ENCODE measurements at places on chromosomes 4 and X.
A peak's percentile ranks its signal among the peaks of the same experiment; 100 is the strongest.

- DNase-seq: peak; percentile 22
Observed at GRCh38 chr4:76897536-76898384, at the start of gene SOWAHB. SOWAHB (minus strand) TSS chr4:76898144; CDS start chr4:76897849, 295 bp downstream.

- no peak for DNase-seq
Observed at GRCh38 chrX:72705814-72706213, 8.3 kb downstream of the PHKA1 start.

DNA sequence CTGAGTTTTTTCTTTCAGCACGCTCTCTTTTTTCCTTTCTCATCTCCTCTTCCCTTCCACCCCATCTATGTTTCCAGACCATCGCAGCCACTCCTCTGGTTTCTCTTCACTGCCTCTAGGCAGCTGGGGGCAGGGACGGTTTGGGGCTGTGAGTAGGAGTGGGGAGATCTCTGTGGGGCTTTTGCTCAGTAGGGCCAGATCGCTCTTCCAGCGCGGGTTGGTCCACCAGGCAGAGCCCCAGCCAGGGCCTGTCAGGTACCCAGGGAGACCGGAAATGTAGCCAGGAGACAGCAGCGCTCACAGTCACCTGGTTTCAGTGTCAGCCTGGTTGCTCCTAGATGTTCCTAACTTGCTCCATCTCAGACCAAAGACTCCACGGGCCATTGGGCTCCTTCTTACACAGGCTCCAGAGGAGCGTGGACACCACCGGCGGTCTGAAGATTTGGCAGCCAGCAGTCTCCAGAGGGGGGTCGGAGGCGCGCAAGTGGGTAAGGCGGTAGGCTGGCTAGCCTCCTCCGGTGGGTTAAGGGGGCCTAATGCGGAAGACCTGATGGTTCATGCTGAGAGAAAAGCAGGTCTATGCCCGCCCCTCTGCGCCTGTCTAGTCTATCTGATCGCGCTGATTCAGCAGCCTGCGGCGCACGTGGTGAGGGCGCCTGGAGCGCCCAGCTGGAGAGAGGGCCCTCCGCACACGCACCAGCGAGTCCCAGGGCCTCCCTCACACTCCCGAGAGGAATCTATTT lies 1.8 kb downstream of the FGF5 start:
- no peak for DNase-seq

DNA sequence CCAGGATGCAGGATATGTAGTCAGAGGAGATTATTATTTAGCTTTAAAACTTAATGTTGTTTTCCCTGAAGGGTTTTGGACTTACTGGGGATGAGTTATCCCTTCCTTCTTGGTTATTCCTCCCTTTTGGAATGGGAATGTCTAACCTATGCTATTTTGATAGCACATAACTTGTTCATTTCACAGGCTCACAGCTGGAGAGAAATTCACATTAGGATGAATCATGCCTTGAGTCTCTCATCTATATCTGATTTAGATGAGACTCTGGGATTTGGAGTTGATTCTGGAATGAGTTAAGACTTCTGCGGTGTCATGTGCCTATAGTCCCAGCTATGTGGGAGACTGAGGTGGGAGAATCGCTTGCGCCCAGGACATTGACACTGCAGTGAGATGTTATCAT lies 81.1 kb downstream of the ATP11C start:
- DNase-seq: no peak

- DNase-seq: no peak
Observed at GRCh38 chr4:36900446-36900987, 344.0 kb upstream of the NWD2 start.

DNA sequence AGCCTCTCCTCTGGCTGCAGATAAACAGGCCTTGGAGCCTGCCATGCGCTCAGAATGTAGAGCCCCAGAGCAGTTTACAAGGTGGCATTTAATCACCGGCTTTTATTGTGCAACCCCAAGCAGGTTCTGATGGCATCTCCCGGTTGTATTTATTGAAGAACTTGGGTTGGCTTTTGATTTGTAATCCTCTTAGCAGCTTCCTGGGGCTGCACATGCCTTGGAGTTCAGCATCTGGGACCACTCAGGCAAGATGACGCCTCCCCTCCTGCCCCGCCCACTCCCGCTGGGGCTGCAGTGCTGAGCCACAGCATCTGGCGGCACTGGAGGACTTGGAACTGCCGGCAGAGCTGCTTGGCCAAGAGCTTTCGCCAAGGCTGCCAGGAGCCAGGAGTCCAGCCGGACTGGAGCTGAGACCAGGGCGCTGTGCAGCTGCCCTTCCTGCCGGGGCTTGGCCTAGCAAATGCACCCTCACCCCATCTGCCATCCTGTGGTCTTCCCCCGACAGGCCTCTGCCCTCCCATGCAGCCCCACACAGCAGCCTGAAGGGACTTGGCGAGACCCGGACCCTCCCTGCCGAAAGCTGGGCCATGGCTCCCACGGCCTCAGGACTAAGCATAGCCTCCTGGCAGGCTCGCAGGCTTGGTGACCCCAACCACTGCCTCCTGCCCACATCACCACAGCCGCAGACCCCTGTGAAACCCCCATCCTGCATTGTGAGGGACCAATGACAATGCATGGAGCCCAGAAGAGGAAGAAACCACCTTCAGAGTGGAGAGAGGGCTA lies 5.4 kb downstream of the HTRA3 start:
- no peak for DNase-seq

DNA sequence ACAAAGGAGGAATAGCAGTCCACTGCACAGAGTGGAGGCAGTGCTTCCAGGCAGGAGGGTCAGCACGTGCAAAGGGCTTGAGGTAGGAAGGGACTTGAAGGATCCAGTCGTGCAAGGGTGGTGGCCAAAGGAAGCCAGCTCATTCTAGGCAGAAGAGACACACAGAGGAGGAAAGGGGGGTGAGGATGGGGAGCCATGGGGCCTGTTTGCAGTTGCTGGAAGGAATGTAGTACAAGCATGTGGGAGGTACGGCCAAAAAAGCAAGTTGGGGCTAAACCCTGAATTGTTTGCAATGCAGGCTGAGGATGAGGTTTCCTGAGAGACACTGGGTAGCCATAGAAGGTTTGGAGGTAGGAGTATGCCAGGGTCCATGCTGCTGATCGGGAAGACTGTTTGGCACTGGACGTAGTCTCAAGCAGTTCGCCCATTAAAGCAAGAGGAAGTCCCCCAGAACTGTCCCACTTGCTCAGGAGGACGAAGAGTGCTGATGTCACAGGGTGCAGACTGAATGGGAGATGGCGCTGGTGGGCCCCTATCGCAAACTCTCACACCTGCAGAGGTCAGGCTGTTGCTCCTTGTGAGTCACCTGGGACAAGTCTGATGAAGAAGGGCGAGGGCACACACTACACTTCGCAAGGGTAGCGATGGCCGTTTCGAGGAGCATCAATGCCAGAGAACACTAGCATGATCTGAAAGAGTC lies 9.1 kb upstream of the MAN2B2 start:
- no peak for DNase-seq

- DNase-seq: no peak
Observed at GRCh38 chr4:1376841-1377605, 29.2 kb downstream of the NKX1-1 start.

- DNase-seq: no peak
Observed at GRCh38 chr4:108110450-108110849, 58.3 kb downstream of the LEF1 start.

GRCh38 chr4:177057186-177057585 lies 252.5 kb upstream of the NEIL3 start:
- no peak for DNase-seq

- no peak for DNase-seq
Observed at GRCh38 chrX:42602136-42602535, 175.8 kb downstream of the PPP1R2C start.

DNA sequence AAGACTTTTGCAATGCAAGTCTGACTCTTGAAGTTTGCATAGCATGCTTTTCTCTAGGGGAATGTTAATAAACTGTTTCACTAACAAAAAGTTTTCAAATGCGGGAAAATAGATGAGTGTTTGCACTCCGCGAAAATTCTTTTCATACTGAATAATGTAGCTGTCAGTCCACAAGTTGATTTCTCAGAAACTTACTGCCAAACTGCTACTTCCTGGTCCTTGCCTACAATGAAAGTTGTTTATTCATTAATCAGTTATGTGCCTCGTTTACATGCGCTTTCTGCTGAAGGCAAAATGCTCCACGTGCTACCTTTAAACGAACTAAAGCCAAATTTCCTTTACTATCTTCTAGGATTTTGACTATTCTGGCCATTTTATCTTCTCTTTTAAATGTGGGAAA lies 166.2 kb downstream of the MAGEB17 start:
- DNase-seq: no peak

- DNase-seq: peak; percentile 59
Observed at GRCh38 chrX:72100824-72101351, 30.8 kb downstream of the RTL5 start.

GRCh38 chr4:73539386-73539785 lies 57.8 kb downstream of the AFM start:
- no peak for DNase-seq

DNA sequence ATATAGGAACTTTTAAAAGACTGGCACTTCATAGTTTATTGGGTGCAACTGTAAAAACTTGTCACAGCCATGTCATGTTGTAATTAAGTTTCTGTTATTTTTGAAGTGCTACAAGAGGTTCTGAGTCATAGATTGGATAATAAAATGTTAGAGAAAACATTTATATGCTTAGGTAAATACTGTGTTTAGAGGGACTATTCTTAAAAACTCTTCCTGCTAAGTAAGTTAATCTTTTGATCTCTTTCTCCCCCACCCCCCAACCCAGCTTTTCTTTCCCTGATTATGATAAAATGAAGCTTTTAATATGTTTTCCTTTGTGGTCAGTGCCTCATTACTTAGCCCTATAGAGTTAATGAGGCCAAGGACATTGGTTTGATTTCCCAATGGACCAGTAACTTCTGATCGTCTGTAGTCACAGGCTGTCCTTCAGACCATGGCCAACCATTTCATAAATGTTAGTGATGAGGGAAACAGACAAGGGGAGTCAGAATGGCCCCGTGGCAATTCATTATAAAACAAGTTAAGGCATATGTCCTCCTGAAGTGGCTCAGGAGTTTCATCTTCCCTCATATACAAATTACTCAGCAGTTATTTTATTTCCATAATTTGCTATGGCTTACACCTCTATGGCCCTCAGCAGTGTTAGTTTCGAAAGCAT lies 3.9 kb upstream of the PDLIM5 start:
- no peak for DNase-seq

DNA sequence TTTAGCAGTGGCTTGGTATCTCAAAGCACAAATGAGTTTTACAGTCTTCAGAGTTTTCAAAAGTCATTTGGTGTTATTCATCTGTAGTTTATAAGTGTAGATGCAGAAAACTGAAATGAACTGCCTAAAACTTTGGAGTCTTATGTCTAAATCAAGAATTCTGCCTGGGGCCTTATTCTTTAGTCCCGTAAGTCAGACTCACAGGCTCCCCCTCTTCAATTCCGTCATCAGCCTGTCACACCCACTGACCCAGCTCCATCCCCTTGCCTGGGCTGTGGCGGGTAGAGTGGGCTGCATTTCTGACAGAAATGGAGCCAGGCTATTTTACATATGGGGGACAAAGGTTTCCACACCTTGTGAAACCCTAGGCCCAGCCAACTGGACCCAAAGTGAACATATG lies 44.3 kb downstream of the TSPAN5 start:
- no peak for DNase-seq

All from stimulated activated naive CD8-positive, alpha-beta T cell treated with anti-CD3 and anti-CD28 coated beads, Interleukin-15, Interleukin-2, amounts not matched to agents 100 U/mL and 50 U/mL, for 24 hours (primary cell).